NCI-H1436 (cell line): ENCODE measurements at places on chromosomes 6 and 20.

DNA sequence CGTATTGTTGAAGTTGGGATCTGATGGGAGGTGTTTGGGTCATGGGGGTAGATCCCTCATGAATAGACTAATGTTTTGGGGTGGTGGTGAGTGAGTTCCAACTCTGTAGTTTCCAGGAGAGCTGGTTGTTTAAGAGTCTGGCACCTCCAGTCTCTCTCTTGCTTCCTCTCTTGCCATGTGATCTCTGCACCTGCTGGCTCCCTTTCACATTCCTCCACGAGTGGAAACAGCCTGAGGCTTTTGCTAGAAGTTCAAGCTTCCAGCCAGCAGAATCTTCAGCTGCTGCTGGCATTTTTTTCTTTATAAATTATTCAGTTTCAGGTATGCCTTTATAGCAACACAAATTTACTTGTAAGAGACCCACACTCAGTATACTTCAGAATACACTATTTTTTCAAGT lies 1021.6 kb downstream of the EYS start:
- no peak for DNase-seq

DNA sequence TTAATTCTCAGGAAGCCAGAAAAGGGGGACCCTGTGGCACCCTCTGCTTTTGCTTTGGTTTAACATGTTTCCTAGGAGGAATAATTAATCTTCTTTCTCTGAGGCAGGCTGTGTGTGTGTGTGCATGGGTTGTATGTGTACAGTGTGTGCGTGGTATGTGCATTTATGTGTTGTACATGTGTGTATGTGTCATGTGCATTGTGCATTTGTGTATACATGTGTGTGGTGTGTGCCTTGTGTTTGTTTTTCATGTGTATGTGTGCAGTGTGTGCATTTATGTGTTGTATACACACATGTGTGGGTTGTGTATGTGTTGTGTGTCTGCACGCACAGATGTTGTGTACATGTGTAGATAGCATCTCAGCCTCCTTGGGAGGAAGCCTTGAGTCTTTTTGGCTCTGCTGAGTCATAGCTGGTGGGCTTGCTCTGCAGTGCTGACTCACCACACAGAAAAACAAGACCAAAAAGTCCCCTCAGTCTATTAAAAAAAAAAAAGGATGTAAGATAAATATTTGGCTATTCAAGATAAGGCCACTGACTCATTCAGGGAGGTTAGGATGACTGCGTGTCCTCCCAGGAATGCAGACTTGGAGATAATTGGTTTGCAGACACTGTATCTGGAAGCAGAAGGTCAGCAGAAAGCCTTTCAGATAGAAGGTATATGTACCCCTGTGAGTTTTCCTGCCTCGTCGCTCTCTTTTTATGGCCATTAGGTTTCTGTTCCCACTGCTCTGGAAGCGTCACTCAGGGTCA lies 58.6 kb downstream of the SYNJ2 start:
- no peak for DNase-seq

DNA sequence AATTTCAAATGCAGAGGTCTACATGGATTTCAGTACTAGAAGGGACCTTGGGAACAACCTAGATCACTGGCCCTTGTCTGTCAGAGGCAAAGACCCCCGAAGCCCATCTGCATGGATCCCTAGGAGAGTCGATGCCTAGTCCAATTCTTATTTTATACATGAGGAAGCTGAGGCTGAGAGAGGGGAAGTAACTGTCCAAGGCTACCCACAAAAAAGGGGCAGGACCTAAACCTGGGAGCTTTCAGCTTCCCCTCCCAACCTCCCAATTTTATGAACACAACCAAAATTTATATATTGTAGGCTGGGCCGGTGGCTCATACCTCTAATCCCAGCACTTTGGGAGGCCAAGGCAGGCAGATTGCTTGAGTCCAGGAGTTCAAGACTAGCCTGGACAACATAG lies 73.2 kb downstream of the TRERF1 start:
- DNase-seq = no peak

DNA sequence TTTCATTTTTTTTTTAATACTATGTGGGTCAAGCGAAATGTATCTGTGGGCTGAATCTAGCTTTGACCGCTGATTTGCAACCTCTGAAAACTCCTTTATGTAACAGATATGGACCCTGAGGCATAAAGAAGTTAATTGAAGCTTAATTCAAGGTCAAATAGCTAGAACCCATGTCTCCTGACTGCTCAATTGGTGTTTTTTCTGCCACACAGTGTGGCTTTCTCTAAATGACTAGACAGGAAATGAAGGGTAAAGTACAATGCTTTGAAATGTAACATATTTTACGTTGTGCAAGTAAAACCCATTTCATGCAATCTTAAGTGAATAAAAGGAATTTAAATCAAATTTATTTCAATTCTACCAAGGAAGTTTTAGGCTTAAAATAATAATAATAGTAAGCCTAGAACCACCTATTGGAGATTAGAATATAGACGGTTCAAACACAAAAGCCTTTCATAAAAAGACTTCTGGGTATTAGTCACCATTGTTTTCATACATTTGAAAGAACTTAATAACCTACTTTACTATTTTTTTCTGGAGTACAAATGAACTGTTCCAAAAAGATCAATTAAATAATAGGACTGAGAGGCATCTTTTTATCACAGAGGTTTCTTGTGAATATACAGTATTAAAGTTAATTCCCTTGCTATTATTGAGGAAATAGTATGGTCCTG lies 279.8 kb downstream of the EPHA7 start:
- DNase-seq = no peak

GRCh38 chr6:19866173-19866984 lies 29.2 kb downstream of the ID4 start:
- peak; percentile 93 for DNase-seq

DNA sequence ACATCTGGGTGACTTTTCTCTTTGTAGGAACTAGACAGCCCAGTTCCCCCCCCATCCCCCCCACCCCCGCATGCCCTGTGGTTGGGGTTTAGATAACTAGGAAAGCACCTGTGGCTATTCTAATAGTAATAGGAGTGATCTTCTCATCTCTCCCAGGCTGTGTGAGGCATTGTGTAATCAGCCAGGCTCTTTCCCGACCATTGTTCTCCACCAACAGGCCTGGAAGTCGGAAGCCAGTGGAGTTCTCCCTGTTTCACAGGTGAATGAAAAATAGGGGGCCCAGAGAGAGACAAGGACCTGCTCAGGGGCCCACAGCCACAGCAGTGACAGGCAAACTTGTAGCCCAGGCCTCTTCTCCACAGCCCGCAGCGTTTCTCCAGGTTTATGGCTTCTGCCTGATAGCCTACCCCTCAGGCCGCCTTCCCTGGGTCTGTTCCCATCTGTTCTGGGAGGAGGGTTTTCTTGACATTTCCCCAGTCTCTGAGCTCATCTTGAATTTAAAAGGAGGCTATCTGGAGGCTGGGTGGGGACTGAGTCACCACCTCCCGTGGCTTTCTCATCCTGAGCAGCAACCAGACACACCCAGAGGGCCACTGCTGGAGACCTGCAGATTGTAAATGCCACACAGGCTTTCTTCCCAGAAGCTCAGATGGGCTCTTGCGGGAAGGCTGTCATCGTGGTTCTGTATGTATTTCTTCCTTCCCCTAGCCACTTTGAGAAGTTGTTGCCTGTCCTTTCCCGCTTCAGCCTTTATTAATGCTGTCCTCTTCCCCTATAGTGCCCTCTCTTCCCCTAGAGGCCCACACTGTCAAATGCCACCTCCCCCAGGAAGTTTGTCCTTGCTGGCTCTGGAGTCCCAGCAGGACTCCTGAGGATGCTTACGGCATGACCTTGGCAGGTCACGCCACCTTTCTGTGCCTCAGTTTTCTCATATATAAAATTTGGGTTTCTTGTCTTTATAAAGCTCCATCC lies 75.9 kb upstream of the MYL9 start:
- DNase-seq = no peak

- DNase-seq = no peak
Observed at GRCh38 chr6:100305209-100305869, 159.4 kb downstream of the SIM1 start.

DNA sequence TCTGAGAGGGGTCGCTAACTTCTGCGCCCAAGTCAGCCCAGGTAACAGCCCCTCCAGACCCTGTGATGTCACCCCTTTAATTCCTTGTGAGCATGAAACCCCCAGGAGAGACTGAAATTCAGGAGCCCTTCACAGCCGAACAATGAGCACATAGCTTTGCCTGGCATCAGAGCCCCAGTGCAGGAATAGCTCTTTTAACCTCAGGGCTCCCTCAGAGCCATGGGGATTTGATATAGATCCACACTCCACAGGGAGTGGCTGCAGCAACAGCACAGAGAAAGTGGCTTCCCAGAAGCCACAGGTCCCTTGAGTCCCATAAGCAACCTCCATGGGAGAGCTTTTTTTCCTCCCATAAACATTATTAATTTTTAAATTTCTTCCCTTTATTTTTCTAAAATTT lies 150.0 kb upstream of the MARCKS start:
- no peak for DNase-seq

- DNase-seq = no peak
Observed at GRCh38 chr20:38806855-38807655, 1.6 kb downstream of the PPP1R16B start.

GRCh38 chr6:70180901-70181599 lies 121.8 kb downstream of the COL9A1 start:
- DNase-seq = no peak

GRCh38 chr20:59625214-59625922 lies 21.0 kb downstream of the PHACTR3 start:
- DNase-seq = no peak

- DNase-seq = no peak
Observed at GRCh38 chr20:63497946-63498935, 642 bp downstream of the EEF1A2 start.

DNA sequence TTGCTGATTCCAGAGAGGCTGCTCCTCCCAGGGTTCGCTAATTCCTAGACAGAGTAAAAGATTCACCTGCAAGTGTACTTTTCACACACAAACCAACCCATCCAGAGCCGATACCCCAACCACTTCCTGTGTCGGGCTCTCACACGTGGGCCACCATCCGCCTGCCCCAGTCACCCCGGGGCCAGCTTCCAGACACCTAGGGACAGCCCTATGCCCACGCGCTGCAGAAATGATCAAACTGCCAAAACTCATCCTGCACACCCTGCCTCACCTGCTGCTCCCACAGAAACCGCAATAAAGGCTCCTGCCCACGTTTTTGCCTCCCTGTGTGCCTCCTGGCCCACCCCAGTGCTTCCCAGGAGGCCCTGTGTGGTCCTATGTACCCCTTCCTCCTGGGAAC lies 59.5 kb downstream of the PSMG4 start:
- DNase-seq = no peak

GRCh38 chr20:63572788-63573646 lies 1.0 kb downstream of the HELZ2 start:
- no peak for DNase-seq

- no peak for DNase-seq
Observed at GRCh38 chr6:123509112-123509511, 127.6 kb downstream of the TRDN start.

GRCh38 chr20:10826111-10826510 lies 152.3 kb upstream of the JAG1 start:
- no peak for DNase-seq

DNA sequence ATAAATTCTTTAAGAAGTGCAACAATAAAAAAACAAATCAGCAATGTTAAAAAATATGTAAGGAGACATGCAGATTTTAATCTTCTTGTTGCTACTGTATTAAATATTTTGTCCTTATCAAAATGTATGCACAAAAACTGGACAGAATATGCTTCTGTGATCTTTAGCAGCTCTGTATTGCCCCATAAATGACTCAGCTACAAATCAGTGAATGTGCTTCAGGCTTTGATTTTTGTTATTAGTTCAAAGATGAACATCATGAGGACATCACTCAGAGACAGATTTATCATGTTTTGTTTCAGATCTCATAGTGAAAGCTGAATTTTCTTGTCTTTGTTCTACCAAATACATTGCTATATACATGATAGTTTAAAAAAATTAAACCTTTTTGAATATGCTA lies 312.4 kb downstream of the GRIK2 start:
- DNase-seq = no peak

- no peak for DNase-seq
Observed at GRCh38 chr6:115909923-115910546, 150.7 kb downstream of the FRK start.

GRCh38 chr20:61737812-61738443 lies 327.8 kb downstream of the TAF4 start:
- no peak for DNase-seq

DNA sequence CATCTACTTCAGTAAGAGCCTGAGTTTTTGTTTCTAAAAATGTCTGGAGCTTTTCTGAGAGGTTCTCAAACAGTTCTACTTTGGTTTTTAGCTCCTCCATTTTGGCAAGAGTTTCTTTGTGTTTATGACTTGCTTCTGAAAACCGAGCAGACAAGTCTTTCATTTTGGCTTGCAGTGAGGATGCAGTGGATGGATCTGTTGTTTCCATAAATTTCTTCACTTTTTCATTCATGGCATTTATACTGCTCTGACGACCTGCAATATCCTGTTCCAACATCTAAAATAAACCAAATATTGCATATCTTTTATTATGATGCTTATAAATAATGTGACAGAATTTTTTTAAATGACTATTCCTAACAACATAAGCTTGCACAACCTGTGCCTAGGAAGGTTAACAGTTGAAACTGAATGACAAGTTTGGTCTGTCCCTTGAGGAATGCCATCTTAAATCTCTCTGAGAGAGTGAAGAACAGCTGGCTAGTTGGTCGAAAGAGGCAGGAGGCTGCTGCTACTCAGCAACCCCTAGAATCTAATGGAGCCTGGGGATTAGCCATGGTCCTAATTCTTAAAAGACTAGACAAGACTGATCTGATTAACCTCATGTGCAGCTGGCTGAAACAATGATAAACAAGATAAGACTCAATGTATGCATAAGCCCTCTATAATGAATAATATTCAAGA lies 69.8 kb downstream of the DST start:
- DNase-seq = no peak

- DNase-seq = no peak
Observed at GRCh38 chr6:54681267-54681666, 165.3 kb upstream of the FAM83B start.

GRCh38 chr6:83047065-83047754 lies 18.4 kb downstream of the UBE3D start:
- DNase-seq = no peak

- DNase-seq = no peak
Observed at GRCh38 chr6:7954477-7955200, 44.1 kb upstream of the TXNDC5 start.
